ENCODE measurements at places on chromosomes 5 and 9.

GRCh38 chr5:31827867-31828266, 188.9 kb downstream of the PDZD2 start:
- no peaks in the 10 kb centered on the region for H3K27me3 ChIP-seq
- no peak for DNase-seq
- no peaks in the 10 kb centered on the region for H3K4me1 ChIP-seq
- no peak overlapping the region for H3K4me3 ChIP-seq
- H3K27ac ChIP-seq = no peak overlapping the region

- no peak for DNase-seq
- peak overlapping the region; percentile 81 for H3K27ac ChIP-seq
- H3K4me3 ChIP-seq = no peak overlapping the region
- H3K36me3 ChIP-seq = no peaks in the 10 kb centered on the region
Observed at GRCh38 chr9:108671176-108671575, 184.6 kb downstream of the ACTL7B start.

GRCh38 chr5:39189292-39189955, 29.9 kb downstream of the FYB1 start:
- H3K27ac ChIP-seq = no peak overlapping the region
- no peak for DNase-seq
- no peaks in the 10 kb centered on the region for H3K27me3 ChIP-seq

DNA sequence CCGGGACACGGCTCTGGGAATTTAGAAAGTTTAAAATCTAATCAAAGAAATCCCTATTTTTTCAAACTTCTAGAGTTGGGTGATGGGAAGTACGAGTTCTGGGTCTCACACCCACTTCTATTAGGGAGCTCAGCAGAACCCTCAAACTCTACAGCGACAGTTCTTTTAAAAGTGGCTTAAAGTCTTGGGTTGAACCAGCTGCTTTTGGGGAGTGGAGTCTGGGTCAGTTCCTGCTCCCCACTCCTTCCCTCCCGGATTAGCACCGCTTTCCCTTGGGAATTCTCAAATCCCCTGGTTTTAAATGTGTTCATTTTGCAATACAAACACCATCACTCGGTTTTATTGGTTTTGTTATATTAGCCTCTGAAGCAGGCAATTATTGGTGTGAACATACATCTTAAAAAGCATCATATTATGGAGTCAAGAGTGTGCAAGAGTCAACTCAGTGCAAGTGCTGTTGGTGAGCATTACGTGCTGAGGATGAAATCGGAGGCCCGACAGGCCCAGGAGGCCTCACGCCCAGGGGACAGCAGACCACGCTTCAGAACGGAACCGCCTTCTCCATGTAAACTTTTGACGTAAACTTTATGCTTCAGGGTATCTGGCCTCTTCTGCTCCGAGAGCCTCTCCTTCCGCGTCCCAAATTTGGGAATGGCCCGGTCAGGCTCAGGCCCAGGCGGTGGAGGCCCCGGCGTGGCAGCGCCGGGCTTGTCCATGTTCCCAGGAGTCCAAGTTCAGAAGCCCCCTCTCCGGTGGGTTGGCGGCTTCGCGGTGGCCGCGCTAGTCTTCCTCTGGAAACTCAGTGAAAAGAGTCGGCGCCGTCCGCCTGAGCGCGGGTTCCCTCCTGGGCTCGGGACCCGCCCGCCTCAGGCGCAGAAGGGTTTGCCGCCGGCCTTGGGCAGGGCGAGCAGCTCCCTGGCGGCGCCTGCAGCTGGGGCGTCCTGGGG, 5.3 kb downstream of the IRX4 start:
- no peak overlapping the region for H3K27ac ChIP-seq
- H3K27me3 ChIP-seq = peaks cover 44% of the 10 kb centered on the region
- H3K4me3 ChIP-seq = no peak overlapping the region

- no peaks in the 10 kb centered on the region for H3K36me3 ChIP-seq
- no peak for DNase-seq
- H3K4me3 ChIP-seq = no peak overlapping the region
- H3K4me1 ChIP-seq = no peaks in the 10 kb centered on the region
- no peaks in the 10 kb centered on the region for H3K27me3 ChIP-seq
Observed at GRCh38 chr5:2695200-2695891, 56.1 kb downstream of the IRX2 start.

DNA sequence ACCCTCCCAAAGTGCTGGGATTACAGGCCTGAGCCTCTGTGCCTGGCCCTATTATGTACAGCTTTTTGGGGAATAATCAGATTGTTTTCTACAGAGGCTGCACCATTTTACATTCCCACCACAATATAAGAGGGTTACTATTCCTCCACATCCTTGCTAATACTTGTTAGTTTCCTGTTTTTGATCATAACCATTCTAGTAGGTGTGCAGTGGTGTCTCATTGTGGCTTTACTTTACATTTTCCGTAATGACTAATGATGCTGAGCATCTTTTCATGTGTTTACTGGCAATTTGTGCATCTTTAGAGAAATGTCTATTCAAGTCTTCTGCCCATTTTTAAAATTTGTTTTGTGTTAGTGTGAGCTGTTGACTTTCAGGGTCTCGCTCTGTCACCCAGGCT, 18.3 kb downstream of the PTPN3 start:
- H3K27me3 ChIP-seq = no peaks in the 10 kb centered on the region
- H3K36me3 ChIP-seq = no peaks in the 10 kb centered on the region
- H3K27ac ChIP-seq = no peak overlapping the region
- H3K4me1 ChIP-seq = peaks cover 10% of the 10 kb centered on the region
- H3K4me3 ChIP-seq = no peak overlapping the region
- DNase-seq = no peak

DNA sequence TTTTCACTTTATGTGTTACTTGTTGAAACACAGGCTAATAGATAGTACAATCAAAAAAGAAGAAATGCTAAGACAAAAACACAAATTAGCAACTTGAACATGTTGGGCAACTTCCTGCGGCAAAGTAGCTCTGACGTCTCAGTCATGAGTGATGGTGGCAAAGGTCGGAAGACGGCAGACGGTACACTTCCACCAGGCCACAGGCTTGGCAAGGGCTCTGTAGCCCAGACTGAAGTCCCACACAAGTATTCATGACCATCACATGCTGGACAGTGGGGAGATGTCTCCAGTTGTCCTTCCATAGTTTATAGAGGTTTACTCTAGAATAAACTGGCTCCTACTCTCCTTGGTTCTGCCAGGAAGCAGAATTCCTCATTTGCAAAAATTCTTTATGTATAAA, 831.3 kb downstream of the MTRR start:
- H3K4me1 ChIP-seq = no peaks in the 10 kb centered on the region

DNA sequence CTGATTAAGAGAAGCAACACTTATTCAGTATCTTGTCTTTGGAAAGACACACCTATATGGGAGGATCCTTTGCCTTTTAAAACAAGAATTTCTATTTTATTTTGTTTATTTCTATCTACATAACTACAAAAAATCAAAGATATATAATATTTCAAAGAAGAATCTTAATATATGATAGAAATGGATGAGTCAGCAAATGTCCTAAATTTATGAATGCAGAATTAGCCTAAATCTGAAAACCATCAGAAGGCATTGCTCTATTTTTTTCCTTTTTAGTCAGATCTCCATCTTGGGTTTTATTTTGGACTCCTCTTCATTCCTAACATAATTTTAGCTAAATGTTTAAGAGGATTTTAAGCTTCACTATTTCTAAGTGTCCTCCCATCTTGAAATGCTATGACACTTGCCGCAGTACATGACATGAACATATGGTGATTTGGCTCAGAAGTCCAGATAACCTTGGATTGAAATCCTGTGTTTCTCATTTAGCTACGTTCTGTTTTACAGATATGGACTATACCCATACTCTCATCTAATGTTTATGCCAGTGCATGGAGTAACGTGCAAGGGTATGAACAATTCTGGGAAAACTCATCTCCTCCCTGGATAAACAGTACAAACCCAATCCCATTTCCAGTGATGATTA, 1322.8 kb upstream of the DMAC1 start:
- no peaks in the 10 kb centered on the region for H3K4me1 ChIP-seq
- DNase-seq = no peak
- H3K27me3 ChIP-seq = no peaks in the 10 kb centered on the region
- no peak overlapping the region for H3K4me3 ChIP-seq

DNA sequence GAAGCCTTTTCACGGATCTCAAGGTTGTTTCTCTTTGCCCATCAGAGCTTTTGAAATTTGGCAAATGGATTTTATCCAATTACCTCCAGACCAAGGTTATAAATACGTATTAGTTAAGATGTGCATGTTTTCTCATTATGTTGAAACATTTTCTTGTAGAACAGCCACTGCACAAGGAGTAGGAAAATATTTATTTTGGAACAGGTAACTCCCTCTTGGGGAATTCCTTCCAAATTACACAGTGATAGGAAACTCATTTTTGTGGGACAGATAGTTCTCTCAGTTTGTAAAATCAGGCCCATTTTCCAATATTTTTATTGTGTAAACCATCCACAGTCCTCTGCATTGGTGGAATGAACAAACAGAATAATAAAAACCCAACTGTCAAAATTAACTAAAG, 23.0 kb downstream of the TMEM232 start:
- DNase-seq = no peak
- H3K4me3 ChIP-seq = no peak overlapping the region
- no peaks in the 10 kb centered on the region for H3K36me3 ChIP-seq
- H3K27me3 ChIP-seq = no peaks in the 10 kb centered on the region

DNA sequence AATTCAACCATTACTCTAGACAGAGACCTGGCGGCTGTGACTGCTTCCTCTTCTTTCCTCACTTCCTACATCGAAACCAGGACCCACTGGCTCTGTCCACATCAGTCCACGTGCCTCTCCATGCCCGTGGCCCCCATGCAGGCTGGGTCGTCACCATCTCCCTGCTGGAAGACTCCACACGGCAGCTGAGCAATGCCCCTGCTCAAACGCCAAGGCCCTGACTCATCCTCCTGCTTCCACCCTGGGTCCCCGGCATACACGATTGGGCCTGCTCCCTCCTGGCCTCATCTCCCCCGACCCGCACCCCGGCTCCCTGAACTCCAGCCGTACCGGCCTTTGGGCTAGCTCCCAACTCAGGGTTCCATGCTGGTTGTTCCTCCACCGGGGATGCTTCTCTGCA, 67.2 kb upstream of the IER5L start:
- H3K4me3 ChIP-seq = no peak overlapping the region
- H3K4me1 ChIP-seq = no peaks in the 10 kb centered on the region
- DNase-seq = no peak

GRCh38 chr9:1994180-1994579, 21.0 kb upstream of the SMARCA2 start:
- no peak for DNase-seq
- no peaks in the 10 kb centered on the region for H3K36me3 ChIP-seq
- no peaks in the 10 kb centered on the region for H3K4me1 ChIP-seq
- no peaks in the 10 kb centered on the region for H3K27me3 ChIP-seq
- H3K27ac ChIP-seq = no peak overlapping the region
- no peak overlapping the region for H3K4me3 ChIP-seq

DNA sequence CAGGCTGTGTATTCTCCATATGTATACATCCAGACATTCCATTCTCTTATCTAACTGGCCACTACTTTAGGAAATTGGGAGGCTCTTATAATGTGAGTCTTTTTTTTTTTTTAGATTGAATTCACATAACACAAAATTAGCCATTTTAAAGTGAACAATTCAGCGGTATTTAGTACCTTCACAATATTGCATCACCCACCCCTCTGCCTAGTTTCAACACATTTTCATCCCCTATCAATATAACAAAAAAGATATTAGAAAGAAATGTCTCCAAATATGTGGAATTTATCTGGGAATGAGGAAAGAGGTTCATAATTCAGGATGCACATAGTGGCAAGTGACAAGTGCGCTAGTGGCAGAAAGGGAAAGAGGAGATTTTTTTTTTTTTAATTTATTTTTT, 228.5 kb downstream of the ICE1 start:
- no peak for DNase-seq
- H3K27ac ChIP-seq = no peak overlapping the region
- H3K36me3 ChIP-seq = no peaks in the 10 kb centered on the region
- no peaks in the 10 kb centered on the region for H3K27me3 ChIP-seq

GRCh38 chr9:36392489-36392888, 7.6 kb downstream of the RNF38 start:
- no peak overlapping the region for H3K27ac ChIP-seq
- DNase-seq = no peak
- no peaks in the 10 kb centered on the region for H3K27me3 ChIP-seq

GRCh38 chr5:163407034-163407655, 30.2 kb upstream of the CCNG1 start:
- DNase-seq = no peak
- H3K27me3 ChIP-seq = no peaks in the 10 kb centered on the region
- peak overlapping the region; percentile 19 for H3K27ac ChIP-seq
- no peak overlapping the region for H3K4me3 ChIP-seq

DNA sequence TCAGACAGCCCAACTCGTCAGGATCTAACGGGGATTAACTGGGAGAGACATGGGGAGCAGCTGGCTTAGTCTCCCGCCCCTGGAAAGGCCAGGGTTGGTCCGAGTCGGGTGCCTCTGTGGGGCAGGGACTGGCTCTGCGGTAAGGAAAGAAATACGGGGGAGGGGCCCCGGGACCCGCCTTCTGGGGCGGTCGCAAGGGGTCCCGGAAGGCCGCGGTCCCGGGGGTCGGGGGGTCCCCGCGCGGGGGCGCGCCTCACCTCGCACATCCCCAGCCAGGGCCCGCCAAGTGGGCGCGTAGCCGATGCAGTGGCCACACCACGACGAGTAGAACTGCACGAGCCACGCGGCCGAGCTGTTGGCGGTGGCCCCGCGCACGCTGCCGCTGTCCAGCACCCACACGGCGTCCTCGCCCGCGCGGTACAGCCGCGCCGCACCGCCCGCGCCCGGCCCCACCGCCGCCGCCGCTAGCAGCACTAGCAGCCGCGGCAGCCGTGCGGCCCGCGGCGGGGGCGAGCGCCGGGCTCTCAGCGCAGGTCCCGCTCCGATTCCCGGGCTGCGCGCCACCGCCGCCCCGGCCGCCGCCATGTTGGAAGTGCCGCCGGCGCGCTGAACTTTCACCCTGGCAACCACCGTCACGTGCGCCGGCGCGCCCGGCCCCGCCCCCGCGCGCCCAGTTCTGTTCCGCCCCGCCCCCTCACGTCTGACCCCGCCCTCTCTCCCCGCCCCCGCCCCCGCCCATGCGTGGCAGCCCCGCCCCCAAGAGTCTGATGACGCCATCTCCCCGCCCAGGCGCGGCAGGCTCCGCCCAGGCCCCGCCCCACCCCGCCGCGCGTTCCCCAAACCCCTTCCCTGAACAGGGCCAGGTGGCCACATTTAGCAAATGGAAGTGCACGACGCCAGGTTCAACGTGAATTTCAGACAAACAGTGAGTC, at the start of gene QSOX2:
Gene QSOX2, minus strand, starts transcription at position 594 of the 932 bp plus-strand sequence. Its CDS starts 9 bp downstream, at position 585.
- H3K4me3 ChIP-seq = peak within 1 kb of the TSS; percentile 93
- DNase-seq = peak; percentile 30
- no peaks in the 10 kb centered on the region for H3K36me3 ChIP-seq
- H3K27ac ChIP-seq = peak within 1 kb of the TSS; percentile 49
- peaks cover 13% of the 10 kb centered on the region for H3K4me1 ChIP-seq

All from esophagus squamous epithelium (tissue), 5 donors.